ENCODE measurements at places on chromosomes 6 and 20. TPM values are rescaled to one million over a fixed set of nuclear protein-coding genes. Genes with fewer than 3 reads are reported as not detected.

- no peak for DNase-seq
Measured at GRCh38 chr20:50817776-50818172, 22.9 kb downstream of the BCAS4 start.

DNA sequence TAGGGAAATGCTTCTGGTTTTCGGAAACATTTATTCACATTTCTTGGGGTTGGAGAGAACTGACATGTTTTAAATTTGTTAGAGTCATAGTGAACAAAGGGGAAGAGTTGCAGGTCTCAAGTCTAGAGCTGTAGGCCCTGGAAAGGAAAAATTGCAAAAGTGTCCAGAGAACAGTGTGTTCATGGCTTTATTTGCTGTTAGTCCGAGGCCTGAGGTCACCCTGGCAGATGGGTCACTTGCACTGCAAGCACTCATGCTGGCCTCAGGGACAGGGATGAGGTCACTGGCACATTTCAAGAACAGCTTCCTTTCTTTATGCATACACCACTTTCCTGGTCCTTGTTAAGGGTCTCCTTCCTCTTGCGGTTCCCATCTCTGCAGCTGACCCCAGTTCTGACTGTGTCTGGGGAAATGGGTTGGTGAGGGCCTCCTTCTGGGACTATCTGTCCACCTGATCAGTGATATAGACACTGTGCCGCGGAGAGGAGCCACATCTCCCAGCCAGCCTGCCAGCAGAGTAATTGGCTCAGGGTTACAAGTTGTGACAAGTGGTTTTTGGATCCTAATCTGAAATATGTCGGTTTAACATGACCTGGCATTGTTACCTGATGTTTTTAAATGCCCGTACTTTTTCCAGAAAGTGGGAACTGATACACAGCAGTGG lies 194.0 kb downstream of the EYA4 start:
- DNase-seq, result peak; percentile 34

GRCh38 chr20:58708246-58708931 lies 15.8 kb downstream of the NPEPL1 start:
- no peak for DNase-seq

DNA sequence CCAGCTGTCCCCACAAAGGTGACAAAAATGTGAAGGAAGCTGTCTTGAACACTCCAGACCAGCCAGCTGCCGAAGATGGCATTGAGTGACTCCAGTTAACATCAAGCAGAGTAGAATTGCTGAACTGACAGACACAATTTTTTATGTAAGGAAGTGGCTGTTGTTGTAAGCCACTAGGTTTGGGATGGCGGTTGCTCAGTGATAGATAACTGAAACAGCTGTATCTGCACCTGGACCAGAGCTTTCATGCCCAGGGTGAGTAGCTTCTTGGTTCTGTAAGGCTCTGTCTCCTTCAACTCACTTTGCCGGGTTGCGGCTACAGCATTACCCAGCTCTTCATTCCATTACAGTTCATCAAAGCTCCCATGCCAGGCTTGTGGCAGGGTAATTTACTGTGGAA lies 49.7 kb upstream of the DDR1 start:
- no peak for DNase-seq

The RNF182 gene
- total RNA-seq, result 2.1 TPM

The RBBP9 gene
- total RNA-seq, result 23.6 TPM

The ADGRG6 gene
- 1.8 TPM for total RNA-seq

The CBLN4 gene
- total RNA-seq, result not detected

- DNase-seq, result no peak
Measured at GRCh38 chr6:150711061-150711460, 111.4 kb downstream of the PLEKHG1 start.

DNA sequence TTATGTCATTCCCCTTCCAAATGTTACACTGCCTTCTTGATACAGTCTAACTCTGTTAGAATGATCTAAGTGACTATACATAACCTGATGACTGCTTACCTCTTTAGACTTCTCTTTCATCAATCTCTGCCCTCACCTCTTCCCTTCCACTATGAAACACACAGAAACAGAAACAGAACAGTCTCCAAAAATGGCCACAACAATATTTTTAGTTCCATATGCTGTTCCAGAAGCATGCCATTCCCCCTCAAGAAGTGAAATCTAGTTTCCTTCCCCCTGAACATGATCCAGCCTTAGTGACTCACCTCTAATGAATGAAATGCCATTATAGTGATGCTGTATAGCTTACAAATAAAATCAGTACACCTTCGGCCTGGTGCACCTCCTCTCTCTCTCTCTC lies 229.3 kb upstream of the TENT5A start:
- peak; percentile 80 for DNase-seq

DNA sequence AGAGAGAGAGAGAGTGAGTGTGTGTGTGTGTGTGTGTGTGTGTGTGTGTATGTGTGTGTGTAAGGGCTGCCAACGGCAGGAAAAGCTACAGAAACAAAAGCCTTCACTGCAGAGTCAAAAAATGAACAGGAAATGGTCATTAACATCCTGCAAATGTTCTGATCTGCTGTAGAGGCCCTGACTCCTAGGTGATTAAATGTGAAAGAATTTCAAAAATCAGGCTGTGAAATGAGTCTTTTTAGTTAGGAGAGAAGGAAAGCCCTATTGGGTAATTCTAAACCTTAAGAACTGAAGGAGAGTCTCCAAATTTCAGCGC lies 166.5 kb upstream of the MYLIP start:
- DNase-seq, result peak; percentile 80

DNA sequence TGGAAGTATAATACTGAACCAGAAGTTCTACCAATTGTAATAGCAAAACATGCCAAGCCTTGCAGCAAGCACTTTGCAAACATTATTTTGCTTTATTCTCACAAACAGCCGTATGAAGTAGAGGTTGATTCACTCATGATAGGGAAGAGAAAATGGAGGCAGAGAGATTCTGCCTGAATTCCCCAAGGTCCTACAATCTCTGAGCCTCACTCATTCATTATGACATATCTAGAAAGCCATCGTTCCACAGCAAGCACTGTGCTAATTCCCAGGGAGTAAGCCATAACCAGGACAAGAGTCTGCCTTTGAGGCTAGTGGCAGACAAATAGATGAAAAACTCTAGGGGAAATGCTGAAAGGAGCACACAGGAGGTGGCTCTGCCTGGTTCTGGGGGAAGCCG lies 288.0 kb downstream of the TSHZ2 start:
- DNase-seq, result no peak

The ADGRF1 gene
- total RNA-seq, result not detected

The DBNDD2 gene
- 1.3 TPM for total RNA-seq

DNA sequence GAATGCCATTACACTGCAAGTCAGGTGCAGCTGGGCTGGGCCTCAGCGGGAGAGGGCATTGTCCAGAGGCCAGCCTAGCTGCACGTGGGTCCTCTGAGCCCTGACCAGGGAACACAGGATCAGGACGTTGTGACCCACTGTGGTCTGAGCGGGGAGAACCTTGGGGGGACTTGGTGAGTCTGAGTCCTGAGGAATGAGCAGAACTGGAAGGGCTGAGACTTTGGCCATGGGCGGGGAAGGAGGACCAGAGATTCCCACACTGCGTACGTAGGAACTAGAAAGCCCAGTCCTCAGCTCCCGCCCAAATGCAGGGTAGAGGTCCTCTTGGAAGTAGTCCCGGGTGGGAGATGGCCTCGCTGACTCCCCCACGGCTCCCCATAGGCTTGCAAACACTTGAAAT lies 42.5 kb downstream of the GABRR2 start:
- DNase-seq, result no peak

GRCh38 chr6:169157197-169158148 lies 96.2 kb downstream of the THBS2 start:
- DNase-seq, result no peak

- peak; percentile 95 for DNase-seq
Measured at GRCh38 chr6:142885182-142885867, 59.7 kb downstream of the HIVEP2 start.

The EDN1 gene
- 2.8 TPM for total RNA-seq
